ENCODE measurements at places on chromosomes 13 and 19.

GRCh38 chr13:37179645-37180044, 74.2 kb upstream of the CSNK1A1L start:
- DNase-seq = no peak

DNA sequence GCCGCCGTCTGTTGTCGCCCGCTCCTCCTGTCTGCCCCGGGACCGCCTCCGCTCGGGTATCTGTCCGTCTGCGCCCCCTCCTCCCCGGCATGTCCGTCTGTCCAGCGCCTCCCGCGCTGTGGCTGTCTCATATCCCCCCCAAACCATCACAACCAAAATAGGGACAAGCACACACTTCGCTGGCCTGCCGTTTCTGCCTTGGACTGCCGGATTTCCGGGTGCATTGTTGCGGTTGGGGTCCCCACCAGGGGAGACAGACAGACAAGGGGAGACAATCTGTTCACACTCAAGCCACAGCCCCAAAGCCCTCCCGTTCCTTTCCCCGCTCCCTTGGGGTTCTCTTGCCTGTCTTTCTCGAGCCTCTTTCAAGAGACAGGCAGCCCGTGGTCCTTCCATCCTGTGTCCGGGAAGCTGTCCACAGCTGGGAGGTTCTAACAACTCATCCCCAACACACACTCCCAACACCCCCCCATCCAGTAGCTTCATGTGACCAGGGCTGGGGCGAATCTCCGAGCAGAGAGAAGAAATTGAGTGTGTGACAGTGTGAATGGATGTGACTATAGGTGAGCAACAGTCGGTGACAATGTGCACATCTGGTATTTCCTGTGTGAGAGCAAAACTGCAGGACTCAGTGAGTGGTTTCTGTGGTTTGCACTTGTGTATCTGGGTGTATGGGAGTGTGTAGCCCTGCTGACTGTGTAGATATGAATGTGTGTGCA, 16.5 kb upstream of the FOSB start:
- no peak for DNase-seq

DNA sequence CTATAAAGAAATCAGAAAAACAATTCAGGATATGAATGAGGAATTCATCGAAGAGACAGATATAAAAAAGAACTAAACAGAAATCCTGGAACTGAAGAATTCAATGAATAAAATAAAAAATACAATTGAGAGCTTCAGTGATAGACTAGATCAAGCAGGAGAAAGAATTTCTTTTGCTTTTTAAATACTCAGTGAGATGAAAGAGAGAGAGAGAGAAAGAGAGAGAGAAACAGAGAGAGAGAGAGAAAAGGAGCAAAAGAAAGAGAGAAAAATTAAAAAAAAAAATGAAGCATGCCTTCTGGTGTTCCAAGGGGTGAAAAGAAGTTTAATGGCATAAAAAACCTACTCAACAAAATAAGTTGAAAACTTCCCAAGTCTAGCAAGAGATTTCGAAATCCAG, 22.0 kb upstream of the SLC7A9 start:
- DNase-seq = no peak

DNA sequence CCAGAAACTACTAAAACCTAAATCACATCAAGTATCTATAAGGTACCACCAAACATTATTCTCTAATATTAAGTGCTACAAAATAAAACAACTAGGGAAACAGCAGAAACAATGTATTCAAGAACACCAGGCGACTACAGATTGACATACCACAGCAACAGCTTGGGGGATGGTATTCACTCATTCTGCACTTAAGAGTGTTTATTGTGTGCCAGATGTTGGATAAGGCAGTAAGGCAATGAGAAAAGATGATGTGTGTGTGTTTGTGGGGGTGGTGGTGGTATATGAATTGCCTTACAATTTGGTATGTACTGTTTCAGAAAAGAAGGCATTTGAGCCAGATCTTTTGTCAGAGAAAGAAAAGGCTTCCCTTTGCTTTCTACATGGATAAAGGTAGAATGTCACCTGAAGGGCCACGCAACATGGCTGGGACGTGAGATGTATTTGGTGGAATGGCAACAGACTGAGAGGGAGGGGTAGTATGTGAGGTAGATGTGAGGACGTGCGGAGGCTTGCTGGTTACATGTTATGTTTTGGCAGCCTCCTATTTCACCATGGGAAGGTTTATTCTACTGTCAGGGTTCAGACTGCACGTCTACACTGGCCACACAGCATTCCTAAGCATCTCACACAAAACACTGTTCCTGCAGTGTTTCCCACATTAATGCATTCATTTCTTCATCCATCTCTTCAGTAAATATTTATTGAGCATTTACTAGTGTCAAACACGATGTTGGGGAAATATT, 300.7 kb downstream of the KLF12 start:
- DNase-seq = no peak

GRCh38 chr19:4036576-4037300, 29.2 kb downstream of the PIAS4 start:
- no peak for DNase-seq

- DNase-seq = no peak
These were observed 10.0 kb downstream of the NKPD1 start for GRCh38 chr19:45150751-45151281.

DNA sequence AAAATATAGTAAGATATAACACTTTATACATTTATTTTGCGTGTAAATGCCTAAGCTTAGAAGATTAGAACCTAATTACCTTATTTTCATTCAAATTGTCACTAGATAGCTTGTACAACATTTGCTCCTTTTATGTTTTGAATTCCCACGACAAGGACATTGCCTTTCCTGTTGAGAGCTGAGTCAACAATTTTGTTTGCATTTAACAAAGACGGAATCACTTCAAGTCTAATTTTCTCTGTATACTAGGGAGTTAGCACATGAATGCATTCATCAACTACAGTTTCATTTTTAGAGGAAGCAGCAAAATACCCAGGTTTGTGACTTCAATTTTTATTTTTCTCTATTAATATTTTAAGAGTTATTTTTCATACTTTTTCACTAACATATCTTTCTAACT, 48.7 kb upstream of the PCCA start:
- no peak for DNase-seq

DNA sequence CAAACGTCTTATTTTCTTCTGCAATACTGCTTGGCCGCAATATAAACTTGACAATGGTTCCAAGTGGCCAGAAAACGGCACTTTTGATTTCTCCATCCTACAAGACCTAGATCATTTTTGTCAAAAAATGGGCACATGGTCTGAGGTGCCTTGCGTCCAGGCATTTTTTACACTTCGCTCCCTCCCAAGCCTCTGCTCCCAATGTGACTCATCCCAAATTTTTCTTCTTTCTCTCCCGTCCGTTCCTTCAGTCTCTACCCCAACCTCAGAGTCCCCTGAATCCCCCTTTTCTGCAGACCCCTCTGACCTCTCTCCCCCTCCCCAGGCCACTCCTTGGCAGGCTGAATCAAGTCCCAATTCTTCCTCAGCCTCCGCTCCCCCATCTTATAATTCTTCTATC, 14.3 kb upstream of the OR10H1 start:
- DNase-seq = no peak

DNA sequence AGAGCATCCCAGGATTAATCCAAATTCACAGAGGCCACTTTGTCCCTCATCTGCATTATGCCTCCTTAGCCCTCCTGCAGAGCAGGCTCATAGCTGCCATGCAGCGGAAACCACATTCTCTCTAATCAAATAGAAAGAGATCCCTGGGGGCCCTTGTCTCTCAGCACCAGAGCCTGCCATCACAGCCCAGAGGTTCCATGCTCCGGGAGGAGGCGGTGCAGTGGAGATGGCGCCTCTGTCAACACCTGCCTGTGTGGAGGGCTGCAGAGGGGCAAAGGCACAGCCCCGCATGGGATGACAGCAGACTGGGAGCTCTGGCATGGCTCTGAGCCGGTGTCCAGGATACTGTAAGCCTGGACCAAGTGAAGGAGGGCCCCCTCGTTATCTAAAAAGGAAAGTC, 111.3 kb downstream of the SLC7A1 start:
- DNase-seq = no peak

- no peak for DNase-seq
These were observed 56.9 kb upstream of the KCTD4 start for GRCh38 chr13:45257638-45258333.

DNA sequence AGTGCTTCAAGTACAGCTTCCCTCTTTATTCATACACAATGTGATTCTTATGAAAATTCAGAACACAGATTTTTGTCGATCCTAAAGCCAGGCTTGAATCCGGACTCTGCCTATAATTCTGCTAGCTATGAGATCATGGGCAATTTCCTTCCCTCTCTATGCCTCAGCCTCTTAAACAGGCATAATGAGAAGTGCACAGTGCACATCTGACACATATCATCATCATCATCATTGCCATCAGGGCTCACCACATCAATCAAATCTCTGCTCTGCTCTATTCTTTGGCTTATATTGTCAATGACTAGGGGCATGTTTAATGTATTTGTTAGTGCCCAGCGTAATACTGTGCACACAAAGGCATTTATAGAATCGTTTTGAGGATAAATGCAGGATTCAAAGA, 269.1 kb downstream of the ABCC4 start:
- DNase-seq = no peak

- DNase-seq = no peak
These were observed 15.7 kb downstream of the COMMD6 start for GRCh38 chr13:75521956-75522355.

DNA sequence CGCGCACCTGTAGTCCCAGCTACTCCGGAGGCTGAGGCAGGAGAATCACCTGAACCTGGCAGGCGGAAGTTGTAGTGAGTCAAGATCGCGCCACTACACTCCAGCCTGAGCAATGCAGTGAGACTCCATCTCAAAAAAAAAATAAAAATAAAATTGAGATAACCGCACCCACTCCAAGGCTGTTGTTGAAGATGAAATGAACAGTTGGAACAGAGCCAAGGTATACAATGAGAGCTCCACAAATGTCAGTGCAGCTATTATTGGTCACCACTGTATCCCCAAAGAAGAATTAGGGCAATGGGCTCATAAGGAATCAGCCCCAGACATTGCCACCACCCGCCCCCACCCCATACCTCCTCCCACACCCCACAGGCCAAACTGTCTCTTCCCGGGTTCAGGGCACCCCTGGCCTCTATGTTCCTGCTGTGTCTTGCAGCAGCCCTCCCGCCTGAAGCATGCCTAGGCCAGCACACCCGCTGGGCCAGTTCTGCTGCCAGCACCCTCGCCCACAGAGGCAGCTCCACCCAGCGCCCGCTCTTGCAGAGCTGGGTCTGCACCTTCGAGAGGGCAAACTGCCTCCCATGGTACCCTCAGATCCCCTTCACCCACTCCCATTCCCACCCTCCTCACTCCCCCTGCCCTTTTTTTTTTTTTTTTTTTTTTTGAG, 3.5 kb upstream of the S1PR5 start:
- DNase-seq = no peak

GRCh38 chr13:27347211-27347772, 76.7 kb downstream of the RASL11A start:
- no peak for DNase-seq
